CD4-positive, alpha-beta T cell treated with Interleukin-10 for 1 hour (primary cell): ENCODE measurements at places on chromosomes 5 and 9.

GRCh38 chr5:84290161-84290560 is 94.5 kb downstream of the EDIL3 start:
- no peak for DNase-seq

DNA sequence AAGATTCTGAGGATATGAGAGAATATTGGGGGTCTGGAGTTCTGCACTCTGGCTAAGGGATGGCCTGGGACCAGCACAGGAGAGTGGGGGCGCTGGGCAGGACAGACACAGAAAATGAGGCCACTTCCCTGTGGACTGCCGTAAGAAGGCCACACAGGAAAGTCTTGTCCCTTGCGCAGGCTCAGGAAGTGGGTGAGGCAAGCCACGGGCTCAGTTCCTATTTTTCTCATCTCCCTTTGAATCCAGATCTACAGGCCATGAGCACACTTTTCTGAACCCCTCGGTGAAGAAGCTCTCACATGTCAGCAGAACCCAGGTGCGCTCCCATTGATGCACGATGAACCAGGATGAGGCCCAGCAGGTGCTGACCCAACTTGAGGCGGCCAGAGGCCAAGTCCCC is 207.4 kb downstream of the AGTPBP1 start:
- DNase-seq, result no peak

DNA sequence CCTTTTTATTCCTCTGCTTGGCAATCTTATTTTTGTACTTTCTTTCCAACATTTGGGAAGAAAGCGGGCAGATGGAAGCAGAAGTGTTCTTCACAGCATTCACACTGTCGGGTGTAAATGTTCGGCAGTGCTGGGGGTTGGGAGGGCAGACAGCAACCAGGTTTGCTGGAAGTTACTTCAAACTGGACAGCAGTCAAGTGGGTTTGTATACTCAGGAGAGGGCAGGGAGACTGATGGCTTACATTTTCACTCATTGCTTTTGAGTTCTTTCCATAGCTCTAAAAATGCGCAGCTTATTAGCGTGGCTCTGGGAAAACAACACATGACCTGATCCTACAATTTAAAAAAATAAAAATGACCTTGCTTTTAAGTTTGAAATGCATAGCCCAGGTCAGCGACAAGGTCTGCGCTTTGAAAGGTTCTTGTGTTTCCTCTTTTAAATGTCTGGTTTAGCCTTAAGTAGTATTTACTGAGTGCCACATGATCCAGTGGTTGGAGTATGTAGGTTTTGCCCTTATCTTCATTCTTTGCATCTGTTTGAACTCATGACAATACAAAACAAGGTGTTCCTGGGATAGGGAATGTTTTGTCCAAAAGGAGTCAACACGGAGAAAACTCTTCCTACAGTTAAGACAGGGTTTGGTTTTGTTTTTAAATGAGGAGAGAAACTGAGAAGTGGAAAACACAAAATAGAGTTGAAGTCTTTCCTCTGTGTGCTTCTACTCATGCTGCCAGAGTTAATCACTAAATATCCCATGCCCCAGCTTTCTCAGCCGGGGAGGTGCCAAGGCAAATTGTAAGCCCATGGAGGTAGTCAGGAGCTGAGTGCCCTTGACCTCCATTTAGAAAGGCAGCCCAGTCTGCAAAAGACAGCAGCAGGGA is 132.7 kb upstream of the DMRT1 start:
- no peak for DNase-seq

GRCh38 chr9:37949576-37949975 is 45.6 kb upstream of the SLC25A51 start:
- no peak for DNase-seq

- no peak for DNase-seq
Measured at GRCh38 chr9:134475011-134475790, 148.9 kb downstream of the RXRA start.

DNA sequence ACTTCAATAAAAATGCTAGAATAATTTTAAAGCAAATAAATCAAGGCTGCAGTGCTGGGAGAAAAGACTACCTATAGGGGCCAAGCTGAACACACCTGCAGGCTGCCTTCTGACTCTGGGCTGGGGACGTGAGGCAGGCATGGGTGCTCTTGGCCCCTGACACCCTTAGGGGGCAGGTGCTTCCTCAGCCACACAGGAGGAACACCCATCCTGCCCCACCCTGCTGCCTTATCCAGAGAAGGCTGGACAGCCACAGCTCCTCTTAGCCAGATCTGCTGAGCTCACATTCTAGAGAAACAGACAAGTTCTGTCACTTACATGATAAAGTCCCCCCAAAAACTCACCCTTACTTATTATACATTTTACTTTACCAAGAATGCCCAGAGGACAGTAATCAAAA is 6.6 kb upstream of the LMX1B start:
- DNase-seq, result no peak

GRCh38 chr5:137843676-137844299 is 23.9 kb upstream of the MYOT start:
- no peak for DNase-seq

DNA sequence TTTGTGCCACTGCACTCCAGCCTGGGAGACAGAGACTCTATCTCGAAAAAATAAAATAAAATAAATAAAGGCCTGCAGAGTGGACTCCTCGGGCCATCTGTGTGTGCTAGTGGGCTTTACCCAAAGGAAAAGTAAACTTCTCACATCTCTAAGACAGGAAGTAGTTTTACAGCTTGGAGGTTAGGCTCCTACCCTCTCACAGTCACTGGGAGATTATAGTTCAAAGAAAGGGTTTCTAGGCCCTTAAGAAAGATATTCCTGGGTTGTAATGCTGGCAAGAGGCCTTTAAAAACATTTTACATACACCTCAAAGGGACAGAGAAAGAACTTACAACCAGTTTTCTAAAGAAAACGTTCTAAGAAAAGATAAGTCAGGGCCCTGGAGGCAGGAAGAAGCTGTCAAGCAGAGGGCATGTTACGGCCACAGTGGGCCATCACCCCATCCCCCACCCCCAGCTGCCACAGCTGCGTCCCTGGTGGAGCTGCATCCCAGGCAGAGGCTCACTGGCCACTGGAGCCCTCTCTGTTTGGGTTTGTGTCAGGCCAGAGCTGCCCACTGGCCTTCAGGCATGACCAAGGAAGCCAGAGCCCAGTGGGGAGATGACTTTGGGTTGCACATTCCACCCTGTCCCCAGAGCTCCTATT is 78.1 kb upstream of the CDK20 start:
- no peak for DNase-seq

DNA sequence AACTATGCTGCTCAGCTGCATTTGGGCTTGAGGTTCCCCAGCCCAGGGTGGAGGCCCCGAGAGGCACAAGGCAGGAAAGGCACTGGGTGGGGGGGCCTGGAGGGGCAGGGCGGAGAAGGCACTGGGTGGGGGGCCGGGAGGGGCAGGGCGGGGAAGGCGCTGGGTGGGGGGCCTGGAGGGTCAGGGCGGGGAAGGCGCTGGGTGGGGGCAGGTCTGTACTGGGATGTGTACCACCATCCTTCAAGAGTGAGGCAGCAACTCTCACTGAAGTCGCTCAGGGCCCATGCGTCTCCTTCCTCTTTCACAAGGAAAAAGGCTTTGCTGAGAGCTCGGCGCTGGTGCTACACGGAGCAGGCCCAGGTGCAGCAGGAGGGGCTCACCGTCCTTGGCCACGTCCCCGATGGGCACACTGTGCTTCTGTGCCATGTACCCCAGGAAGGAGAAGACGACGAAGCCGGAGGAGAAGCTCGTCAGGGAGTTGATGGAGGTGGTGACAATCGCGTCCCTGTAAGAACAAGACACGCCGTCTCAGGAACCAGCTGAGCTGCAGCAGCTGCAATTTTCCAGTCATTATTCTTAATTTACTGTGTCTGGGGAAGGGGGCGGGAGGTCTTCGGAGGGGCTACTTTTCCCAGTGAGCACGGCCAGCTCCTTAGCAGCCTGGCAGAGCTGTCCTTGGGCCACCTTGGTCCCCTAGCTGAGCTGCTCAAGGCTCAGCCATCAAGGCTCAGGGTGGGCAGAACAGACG is 30.8 kb downstream of the SLC6A3 start:
- DNase-seq, result no peak

GRCh38 chr9:124339603-124340146 is 75.6 kb downstream of the PSMB7 start:
- no peak for DNase-seq

DNA sequence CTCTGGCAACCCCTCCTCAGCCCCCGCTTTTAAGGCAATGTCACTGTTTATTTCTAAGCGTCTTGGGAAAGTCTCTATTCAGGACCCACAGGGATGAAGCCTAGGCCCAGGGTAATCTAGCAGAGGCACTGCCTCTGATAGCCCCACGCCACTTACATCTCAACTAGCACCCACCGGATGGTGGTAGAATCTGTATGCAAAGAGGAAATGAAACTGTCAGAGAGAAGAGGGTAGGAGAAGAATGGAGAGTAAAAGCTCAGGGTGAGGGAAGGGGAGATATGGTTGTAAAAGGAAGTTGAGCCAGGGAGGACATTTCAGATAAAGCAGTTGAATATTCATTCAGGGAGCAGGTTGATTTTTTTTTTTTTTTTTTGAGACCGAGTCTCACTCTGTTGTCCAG is 3.0 kb downstream of the FRRS1L start:
- no peak for DNase-seq

GRCh38 chr9:98069551-98069950 is 13.0 kb downstream of the NANS start:
- no peak for DNase-seq

- DNase-seq, result peak; percentile 82
Measured at GRCh38 chr9:121353241-121354061, 16.6 kb downstream of the STOM start.

GRCh38 chr9:75997206-75997605 is 106.7 kb downstream of the PCSK5 start:
- no peak for DNase-seq

GRCh38 chr9:127931092-127931881 is 710 bp upstream of the PIP5KL1 start:
- no peak for DNase-seq

GRCh38 chr9:125747765-125748445 is 732 bp downstream of the PBX3 start:
- DNase-seq, result peak; percentile 30

- DNase-seq, result no peak
Measured at GRCh38 chr9:127890053-127890452, 9.3 kb downstream of the ST6GALNAC6 start.

- DNase-seq, result no peak
Measured at GRCh38 chr5:1431021-1431811, 14.0 kb downstream of the SLC6A3 start.

- no peak for DNase-seq
Measured at GRCh38 chr9:89564346-89564878, 40.4 kb upstream of the GADD45G start.

DNA sequence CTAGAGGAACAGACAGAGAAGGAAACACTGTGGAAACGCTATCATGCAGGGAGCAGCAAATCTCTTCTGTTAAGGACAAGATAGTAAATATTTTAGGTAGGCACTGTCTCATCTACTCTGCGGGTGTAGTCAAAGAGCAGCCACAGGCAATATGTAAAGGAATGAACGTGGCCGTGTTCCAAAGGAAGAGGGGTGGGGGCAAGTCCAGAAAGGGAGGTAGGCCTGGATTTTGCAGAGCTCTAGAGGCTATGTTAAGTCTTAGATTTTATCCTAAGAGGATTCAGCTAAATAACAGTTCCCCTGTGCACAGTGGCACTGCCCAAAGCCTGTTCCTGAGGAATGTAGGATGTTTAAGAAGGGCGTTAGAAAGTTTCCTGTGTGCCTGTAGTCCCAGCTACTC is 161.6 kb downstream of the ACTL7B start:
- DNase-seq, result no peak

DNA sequence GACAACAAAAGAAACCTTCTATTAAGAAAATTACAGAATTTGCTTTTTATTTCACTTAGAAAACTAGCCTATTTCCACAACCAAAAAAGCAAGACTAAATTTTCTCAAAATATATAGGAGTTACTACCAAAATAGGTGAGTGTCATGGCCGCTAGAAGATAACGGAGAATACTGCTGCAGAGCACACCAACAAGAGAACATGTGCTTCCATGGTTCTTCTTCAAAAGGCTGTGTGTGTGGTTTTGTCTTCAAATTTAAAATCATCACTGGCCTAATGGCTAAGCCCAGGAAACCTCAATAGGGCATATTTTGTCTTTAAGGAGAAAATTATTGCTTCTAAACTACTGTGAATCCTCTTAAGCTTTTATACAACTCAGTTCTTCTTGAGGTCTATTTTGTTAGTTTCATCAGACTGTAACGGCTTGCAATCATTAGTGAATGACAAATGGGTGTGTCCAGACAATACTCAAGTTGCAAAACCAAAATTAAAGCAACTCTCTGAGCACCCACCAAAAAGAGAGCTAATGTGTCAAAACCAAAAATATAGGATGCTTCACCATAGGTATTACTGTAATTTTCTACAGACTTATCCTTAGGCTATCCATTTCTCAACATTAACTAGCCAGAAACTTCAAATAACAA is 3.3 kb downstream of the SETX start:
- DNase-seq, result peak; percentile 17

GRCh38 chr5:1111241-1111726 is 579 bp downstream of the SLC12A7 start:
- no peak for DNase-seq

DNA sequence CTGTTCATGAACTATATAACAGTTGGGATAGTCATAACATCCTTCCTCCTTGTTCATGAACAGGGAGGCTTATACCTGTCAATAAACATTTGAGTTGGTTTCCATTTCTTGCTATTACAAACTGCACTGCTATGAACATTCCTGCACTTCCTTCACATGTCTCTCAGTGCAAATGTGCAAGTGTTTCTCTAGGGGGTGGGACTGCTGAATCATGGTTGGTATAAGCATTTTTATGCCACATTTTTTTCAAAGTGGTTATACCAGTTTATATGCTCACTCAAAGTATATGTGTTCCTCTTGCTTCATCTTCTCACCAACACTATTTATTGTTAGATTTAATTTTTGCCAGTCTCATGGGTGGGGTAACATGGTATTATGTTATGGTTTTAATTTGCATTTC is 25.8 kb upstream of the TPD52L3 start:
- no peak for DNase-seq

DNA sequence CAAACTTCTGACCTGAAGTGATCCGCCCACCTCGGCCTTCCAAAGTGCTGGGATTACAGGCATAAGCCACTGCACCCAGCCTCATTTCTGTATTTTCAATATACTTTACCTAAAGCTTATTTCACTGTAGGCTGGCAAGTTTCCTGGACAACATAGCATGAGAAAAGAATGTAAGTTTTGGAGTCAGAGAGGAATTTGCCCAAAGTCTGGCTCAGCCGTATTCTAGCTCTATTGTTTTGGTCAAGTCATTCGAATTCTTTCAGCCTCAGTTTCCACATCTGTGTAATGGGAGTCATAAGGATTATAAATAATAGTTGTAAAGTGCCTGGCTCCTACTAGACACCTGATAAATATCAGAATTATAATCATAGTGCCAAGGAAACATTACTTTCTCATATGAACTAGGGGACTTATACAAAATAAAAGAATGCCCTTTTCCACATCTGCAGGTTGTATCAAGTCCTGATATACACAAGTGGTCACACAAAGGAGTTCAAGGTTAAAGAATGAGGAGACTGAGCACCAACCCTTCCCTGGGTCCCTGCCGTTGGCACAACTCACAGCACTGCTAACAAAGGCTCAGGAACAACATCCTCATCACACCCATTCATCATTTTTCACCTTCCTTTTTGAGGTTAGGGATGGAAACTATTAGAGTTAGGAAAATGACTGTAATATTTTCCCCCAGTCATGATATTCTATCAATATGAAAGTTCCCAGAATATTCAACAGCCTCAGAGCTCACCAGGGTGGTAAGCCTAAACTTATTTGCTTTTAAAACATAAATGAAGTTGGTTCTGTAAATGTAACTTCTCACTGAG is 34.6 kb upstream of the RAI14 start:
- no peak for DNase-seq

- DNase-seq, result no peak
Measured at GRCh38 chr5:79448336-79448735, 65.6 kb downstream of the HOMER1 start.
